Nephron progenitor cell (in vitro differentiated cells): ENCODE measurements at places on chromosomes 6 and 20.

- no peak for DNase-seq
Observed at GRCh38 chr6:123810948-123811347, 7.3 kb downstream of the NKAIN2 start.

GRCh38 chr6:30544666-30545272 is 11.5 kb downstream of the GNL1 start:
- peak; percentile 14 for DNase-seq

DNA sequence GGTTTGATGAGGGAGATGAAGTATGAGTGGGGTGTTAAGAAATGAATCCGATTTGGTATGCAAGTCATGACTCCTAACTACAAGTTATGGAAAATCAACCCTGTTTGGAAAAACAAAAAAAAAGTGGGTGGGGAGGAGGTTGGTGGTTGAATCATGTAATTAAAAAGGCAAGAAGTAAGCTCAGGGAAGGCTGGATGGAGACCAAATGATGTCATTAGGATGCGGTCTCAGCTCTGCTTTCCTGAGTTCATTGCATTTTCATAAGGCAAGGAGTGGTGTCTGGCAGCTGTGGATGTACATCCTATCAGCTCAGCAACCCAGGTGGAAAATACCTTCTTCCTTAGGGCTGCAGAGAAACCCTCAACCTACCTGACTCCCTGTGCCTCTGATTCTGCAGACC is 60.4 kb upstream of the AKAP12 start:
- DNase-seq: no peak

- DNase-seq: peak; percentile 18
Observed at GRCh38 chr20:58359441-58359840, 29.6 kb upstream of the VAPB start.

DNA sequence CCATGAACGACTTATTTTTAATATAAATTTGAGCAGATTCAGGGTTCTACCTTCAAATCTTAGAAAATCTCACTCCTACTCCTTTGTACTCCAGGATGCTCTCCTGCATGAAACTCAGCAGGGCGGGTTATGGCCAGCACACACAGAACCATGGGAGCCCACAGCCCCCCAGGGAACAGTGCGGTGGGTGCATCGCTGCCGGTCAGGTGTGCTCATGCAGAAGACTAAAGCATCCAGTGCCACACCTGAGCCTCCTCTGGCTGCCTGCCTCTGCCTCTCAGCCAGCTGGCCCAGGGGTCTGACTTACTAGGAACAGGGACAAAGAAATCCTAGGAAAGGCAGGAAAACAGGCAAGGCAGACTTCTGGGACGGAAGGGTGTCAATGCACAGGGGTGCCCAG is 31.8 kb downstream of the EZR start:
- DNase-seq: no peak

GRCh38 chr20:44035924-44036323 is 121.3 kb downstream of the TOX2 start:
- no peak for DNase-seq

- no peak for DNase-seq
Observed at GRCh38 chr6:166910601-166911000, 45.7 kb downstream of the RNASET2 start.

DNA sequence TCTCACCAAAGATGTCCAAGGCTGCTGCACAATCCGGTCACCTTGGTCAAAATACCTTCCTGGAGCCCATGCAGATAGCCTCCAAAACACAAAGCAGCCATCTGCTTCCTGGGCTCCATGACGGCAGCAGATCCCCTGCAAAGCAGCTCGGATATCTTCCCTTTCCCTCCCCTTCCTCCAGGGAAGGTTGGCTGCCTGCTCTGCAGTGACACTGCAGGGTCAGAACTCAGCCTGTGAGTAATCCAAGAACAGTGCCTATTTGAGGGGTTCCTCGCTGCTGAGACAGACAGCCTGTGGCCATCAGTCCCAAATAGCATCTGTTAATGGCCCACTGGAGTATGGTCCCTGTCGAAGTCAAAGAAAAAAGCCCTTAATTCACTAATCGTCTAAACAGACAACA is 270.8 kb downstream of the PREX1 start:
- peak; percentile 23 for DNase-seq

GRCh38 chr6:75419416-75419815 is 74.2 kb downstream of the FILIP1 start:
- DNase-seq: no peak

DNA sequence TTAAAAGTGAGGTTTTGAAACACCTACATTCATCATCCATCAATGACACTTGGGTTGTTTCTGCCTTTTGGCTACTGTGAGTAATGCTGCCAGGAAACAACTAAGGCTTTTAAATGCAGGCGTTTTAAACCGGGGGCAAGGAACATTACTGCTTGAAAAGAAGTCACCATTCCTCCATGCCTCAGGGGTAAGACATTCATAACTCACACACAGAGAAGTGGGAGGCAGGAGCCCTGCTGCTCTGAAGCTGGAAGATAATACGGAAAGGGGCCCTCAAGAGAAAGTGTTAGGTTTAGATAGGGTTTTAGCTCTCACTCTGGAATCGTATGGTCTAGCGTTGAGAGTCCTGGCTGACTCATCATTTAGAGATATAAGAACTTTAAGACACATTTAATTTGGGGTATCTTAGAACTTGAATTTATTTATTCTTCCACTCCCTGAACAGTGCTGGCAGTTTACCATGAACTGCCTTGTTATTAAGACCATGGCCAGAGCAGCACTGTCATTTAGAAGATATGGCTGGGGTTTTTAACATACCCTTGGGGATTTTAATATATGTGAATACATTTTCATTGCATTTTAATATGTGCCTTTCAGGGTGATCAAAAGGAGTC is 1.8 kb downstream of the TUBB1 start:
- DNase-seq: no peak

GRCh38 chr6:27582928-27583725 is 110.2 kb upstream of the ZNF184 start:
- DNase-seq: peak; percentile 75

DNA sequence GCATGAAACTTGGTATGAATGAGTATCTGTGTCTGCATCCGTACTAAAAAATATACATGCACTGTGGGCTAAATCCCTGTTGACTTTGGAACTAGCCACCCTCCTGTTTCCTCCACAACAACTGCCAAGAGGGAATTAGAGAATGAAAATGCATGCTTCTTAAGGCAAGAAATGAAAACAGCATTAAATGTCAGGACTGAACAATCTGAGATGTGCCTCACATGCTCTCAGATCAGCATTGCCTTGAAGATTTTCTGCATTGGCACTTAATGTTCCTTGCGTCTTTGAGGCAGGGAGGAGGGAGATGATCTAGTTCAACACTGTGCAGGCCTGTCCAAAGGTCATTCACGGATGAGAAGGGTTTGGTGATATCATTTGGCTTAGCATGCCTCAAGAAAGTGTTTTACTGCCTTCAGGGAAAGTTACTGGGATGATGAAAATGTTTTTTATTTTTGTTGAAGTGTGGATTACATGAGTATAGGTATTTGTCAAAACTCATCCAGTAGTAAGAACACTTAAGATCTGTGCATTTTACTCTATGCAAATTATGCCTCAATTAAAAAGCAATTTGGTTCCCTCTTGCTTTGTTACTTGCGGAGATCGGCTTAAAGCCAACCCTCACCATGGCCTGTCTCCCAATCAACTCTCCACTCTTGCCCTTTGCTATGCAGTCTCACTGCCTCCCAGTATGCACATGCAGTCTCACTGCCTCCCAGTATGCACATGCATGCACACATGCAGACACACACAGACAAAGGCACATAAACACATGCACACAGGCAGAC is 47.5 kb upstream of the RIN2 start:
- no peak for DNase-seq

DNA sequence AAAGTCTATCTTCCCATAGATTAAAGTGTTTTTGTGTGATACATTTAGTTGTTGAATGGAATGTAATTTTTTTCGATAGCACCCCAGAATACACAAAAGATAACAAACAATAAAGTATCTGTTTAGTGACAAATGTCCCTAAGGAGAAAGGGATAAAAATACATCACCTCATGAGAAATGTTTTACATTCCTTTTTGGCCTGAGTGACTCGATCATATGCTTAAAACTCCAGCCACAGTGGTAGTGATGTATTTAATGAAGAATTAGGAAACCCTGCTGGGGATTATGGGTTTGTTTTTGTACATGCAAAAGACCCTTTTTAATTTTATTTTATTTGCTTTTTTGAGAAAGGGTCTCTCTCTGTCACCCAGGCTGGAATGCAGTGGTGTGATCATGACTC is 4.3 kb upstream of the SGK1 start:
- no peak for DNase-seq

DNA sequence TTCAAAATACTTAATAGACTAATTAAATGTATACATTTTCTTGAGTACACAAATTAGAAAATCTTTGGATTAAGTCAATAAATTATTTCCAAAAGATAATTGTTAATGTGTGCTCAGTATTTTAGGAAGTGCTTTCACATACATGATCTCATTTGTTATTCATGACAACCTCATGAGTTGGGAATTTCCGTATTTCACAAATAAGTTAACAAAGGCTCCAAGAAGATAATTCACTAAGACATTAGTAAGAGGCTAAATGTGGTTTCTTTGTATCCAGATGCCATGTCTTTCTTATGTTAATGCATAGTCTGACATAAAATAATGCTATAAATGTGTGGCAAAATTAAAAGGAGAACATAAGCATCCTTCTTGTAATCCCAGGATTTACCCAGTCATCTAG is 79.5 kb upstream of the TCF21 start:
- no peak for DNase-seq

DNA sequence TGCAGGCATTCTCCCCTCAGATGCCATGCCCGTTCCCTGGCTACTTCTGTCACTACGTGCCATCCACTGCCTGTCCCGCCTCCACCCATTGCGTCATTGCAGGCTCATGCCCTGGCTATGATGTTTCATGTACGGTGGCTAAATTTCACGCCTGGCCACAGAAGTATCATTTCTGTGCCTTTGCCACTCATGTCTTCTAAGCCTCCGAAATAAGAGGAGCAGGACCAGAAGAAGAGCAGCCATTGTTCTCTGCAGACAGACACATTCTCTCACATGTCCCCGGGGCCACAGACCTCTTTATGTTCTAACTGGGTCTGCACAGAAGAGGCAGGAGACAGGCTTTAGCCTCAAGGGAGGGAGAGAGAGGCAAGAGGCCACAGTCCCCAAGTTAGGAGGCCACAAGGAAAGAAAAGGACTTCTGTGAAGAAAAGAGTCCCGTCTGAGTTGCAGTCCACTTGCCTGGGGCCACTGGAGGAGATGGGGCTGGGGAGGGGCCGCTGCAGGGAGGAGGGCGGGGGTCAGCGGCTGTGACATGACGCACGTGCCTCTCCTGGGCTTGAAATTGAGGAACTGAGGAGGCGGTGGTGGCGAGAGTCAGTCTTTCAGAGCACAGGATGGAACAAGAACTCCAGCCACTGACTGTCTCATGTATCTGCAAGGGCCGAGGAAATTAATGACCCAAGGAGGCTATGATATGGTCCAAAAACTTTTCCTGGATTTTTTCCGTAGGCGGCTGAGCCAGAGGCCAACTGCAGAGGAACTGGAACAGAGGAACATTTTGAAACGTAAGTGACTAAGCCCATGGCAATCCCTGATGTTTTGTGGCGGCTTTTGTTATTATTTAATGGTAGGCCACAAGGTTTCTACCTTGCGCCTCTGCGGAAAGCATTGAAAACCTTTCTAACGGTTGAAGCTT is 55.9 kb downstream of the TBC1D7 start:
- peak; percentile 21 for DNase-seq

- no peak for DNase-seq
Observed at GRCh38 chr6:110534731-110535492, 58.5 kb upstream of the SLC22A16 start.

DNA sequence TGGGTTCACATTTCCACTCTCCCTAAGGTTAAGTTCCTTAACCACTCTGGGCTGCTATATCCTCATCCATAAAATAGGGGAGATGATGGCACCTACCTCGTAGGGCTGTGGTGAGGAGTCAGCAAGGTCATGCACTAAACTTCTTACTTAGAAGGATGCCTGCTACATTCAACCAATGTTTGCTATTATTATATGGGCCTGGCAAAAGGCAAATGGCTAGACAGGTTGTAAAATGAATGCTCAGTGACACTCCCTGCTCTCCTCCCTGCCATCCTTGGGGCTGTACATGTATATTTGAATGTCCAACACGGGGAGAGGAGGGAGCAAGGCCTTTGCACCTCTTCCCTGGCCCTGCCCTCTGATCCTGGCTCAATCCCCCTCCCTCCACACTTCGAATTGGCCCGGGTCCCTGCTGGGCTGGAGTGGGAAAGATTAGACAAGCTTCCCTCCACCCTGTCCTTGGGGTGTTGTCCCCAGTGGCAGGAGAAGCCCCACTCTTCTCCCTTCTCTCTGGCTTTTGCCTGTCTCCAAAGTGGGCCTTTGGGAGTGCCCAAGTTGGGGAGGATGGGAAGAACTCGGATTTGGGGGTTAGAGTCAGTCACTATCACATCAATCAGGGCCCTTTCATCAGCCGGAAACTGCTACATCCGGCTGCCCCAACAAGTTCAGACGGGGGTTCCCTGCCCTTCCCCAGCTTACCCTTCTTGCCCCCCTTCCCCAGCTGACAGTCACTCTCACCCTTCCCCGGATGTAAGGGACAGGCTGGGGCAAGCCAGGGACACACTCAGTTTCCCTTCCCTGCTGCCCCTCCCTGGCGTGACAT is 36.3 kb upstream of the VEGFA start:
- no peak for DNase-seq

- DNase-seq: no peak
Observed at GRCh38 chr6:142950291-142950690, 5.3 kb upstream of the HIVEP2 start.

- no peak for DNase-seq
Observed at GRCh38 chr6:30610065-30610464, 7.0 kb downstream of the PPP1R10 start.
